ENCODE measurements at places on chromosomes 4 and X.

- no peak for DNase-seq
Observed at GRCh38 chr4:140818433-140818832, 62.2 kb upstream of the TBC1D9 start.

DNA sequence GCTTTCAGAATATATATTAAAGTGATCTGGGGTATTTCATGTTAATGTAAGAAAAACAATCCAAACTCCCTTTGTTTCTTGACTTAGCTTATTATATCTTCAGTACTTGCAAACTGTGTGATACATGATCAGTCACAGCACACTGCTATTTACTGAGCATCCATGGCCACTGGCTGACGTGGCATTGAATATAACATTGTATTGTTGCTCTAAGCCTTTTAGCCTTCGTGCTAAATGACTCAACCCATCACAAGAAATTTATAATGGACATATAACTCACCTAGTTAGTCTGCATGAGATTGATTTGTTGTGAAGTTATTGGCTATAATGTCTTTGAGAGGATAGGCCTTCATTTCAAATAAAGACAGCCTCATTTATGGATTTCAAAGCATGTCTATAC, 642.6 kb downstream of the IL1RAPL1 start:
- DNase-seq: no peak

GRCh38 chr4:116018831-116019230, 905.4 kb upstream of the NDST4 start:
- DNase-seq: no peak

DNA sequence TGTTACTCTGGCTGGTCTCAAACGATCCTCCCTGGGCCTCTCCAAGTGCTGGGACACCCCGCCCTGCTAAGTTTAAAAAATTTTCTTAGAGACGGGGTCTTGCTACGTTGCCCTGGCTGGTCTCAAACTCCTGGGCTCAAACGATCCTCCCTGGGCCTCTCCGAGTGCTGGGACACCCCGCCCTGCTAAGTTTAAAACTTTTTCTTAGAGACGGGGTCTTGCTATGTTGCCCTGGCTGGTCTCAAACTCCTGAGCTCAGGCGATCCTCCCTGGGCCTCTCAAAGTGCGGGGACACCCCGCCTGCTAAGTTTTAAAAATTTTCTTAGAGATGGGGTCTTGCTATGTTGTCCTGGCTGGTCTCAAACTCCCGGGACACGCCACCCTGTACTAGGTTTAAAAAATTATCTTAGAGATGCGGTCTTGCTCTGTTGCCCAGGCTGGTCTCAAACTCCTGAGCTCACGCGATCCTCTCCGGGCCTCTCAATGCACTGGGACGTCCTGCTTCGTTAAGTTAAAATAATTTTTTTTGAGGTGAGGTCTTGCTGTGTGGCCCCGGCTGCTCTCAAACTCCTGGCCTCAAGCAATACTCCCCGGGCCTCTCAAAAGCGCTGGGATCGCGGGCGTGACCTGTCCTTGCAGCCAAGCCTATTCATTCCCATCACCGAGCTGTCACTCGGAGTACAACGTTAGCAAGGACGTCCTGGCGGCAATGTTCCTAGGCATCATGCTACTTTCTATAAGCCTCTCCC, 1.1 kb downstream of the SLC25A6 start:
- DNase-seq: no peak

GRCh38 chr4:53908661-53909078, 155.7 kb downstream of the CHIC2 start:
- no peak for DNase-seq

DNA sequence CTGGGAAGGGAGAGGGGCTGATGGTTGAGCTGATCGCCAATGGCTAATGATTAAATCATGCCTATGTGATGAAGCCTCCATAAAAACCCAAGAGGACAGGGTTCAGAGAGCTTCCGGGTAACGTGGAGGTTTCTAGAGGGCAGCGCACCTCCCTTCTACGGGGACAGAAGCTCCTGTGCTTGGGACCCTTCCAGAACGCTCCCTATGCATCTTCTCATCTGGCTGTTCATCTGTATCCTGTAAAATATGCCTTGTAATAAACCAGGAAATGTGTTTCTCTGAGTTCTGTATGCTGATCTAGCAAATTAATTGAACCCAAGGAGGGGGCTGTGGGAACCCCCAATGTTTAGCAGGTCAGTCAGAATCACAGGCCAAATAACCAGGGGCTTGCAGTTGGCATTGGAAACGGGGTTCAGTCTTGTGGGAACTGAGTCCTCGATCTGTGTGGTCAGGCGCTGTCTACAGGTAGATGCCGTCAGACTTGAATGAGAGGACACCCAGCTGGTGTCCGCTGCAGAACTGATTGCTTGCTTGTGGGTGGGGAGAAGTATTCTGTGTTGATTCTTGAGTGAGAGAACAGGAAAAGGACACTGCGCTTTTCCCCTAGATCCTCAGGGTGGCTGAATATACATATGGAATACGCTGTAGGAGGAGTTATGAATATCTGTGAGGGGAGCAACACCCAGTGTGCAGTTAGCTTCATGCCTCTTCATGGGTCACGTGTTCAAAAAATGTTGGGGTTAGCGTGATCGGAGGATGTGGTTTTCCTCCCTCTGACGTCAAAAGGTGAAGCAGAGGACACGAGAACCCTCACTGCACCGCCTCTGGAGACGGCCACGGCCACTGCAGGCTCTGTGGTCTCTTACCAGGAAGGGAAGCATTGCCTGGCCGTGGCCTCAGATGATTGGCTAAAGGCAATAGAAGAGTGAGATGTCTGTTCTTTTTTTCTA, 29.2 kb downstream of the HTT-AS start:
- no peak for DNase-seq

DNA sequence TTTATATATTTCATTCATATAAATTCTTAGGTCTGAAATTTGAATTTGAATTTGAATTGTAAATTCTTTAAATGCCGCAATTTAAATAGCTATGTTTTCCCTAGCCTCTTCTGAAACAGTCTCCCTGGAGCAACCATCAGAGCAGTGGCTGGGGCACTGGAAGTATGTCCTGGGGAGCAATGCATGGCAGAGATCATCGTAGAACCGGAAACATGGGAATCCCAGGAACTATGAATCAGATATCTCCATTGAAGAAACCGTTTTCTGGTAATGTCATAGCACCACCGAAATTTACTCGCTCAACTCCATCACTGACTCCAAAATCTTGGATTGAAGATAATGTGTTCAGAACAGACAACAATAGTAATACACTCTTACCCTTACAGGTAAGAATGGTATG, 4.9 kb downstream of the CPEB2 start:
- DNase-seq: no peak

DNA sequence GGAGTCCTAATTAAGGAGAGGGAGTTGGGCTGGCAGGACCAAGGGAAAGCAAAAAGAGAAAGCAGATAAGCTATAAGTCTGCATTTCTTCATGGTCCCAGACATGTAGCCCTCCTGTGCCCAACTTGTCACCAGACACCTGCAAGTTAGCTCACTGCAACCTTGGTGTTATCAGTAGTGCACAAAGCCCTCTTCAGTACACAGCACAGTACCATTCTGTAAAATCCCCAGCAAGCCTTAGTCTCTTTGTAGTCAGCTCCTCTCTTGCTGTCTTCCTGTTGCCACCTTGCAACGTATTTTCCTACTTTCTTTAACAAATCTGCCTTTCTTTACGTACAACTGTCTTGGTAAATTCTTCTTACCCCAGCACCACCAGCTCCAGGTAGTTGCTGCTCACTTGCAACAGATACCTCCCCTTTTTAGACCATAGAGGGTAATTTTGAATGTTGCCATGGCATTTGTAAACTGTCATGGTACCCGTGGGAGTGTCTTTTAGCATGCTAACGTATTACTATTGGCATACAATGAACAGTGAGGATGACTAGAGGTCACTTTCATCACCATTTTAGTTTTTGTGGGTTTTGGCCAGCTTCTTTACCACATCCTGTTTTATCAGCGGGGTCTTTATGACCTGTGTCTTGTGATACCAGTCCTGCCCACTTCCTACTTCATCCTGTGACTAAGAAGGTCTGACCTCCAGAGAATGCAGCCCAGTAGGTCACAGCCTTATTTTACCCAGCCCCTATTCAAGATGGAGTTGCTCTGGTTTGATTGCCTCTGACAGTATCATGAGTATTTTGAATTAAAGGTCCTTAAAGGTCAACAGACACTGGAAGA, 28.3 kb upstream of the AP1S2 start:
- DNase-seq: no peak

- DNase-seq: no peak
Observed at GRCh38 chr4:84089652-84090437, 409.2 kb downstream of the NKX6-1 start.

GRCh38 chr4:67122029-67122428, 423.3 kb downstream of the CENPC start:
- no peak for DNase-seq

DNA sequence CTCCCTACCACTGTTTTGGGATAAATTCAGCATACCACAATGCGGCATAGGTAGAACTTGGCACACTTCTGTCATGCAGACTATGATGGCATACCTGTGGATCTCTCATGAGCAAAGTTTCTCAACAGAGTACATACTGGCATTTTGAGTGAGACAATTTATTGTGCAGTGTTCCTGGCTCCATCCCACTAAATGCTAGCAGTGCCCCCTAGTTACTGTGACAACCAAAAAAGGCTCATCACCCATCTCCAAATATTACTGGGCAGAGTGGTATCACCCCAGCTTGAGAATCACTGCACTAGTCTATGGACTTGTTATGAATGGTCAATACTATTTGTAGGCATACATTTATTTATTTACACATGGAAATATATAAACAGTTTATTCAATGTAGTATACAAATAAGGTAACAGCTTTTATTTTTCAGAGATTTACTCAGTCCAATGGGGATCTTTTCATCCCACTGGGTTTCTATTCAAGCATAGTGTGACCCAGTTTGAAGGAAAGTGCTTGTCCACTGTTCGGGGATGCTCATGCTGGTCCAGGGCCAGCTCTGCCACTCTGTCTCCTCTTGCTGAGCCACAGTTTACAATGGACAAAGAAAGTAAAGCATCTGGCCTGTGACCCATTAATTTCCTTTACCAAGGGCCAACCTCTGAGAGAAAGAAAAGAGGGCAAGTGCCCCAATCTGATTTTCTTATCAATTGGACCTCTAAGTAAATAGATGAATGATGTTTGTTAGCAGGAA, 81.0 kb upstream of the IL2 start:
- no peak for DNase-seq

DNA sequence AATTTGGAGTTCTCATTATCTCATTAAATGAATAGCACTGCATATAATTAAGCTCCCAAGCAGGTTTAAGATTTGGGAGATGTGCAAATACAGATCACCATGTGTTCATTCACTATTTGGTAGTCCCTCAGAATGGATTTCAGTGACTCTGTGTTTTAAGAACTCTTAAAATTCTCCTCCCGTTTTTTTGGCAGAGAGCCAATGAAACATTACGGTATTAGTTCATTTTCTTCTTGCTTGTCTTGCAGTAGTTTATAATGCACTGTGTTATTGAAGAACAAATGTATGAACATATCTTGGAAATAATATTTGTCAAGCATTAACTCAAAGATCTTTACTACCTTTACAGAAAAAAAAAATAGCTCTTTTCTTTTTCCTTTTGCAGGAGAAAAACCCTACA, 32.7 kb downstream of the KLF3 start:
- no peak for DNase-seq

DNA sequence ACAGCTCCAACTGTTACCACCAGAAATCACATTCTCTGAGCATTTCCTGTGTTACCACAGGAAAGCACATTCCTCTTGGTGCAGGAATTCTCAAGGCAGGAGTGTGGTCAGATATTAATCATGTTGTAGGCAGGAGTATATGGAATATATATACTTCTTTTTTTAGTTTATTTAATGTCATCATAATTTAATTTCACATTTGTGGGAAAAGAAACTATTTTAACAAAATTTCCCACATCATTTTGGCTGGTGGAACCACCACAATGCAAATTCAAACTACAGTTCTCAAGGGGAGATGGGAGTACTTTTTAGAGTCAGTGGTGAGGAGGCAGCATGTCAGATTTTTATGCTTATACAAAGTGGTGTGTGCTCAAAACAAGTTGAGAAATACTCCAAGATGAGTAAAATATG, 139.0 kb downstream of the ATP10D start:
- DNase-seq: no peak

- no peak for DNase-seq
Observed at GRCh38 chr4:80172203-80172602, 25.1 kb upstream of the PRDM8 start.

GRCh38 chr4:17787315-17787714, 5.9 kb upstream of the FAM184B start:
- no peak for DNase-seq

- no peak for DNase-seq
Observed at GRCh38 chr4:85420831-85421230, 54.1 kb upstream of the ARHGAP24 start.

- no peak for DNase-seq
Observed at GRCh38 chrX:17566740-17567139, 170.6 kb upstream of the SCML1 start.

- no peak for DNase-seq
Observed at GRCh38 chr4:173538148-173538908, 8.3 kb upstream of the HAND2 start.

DNA sequence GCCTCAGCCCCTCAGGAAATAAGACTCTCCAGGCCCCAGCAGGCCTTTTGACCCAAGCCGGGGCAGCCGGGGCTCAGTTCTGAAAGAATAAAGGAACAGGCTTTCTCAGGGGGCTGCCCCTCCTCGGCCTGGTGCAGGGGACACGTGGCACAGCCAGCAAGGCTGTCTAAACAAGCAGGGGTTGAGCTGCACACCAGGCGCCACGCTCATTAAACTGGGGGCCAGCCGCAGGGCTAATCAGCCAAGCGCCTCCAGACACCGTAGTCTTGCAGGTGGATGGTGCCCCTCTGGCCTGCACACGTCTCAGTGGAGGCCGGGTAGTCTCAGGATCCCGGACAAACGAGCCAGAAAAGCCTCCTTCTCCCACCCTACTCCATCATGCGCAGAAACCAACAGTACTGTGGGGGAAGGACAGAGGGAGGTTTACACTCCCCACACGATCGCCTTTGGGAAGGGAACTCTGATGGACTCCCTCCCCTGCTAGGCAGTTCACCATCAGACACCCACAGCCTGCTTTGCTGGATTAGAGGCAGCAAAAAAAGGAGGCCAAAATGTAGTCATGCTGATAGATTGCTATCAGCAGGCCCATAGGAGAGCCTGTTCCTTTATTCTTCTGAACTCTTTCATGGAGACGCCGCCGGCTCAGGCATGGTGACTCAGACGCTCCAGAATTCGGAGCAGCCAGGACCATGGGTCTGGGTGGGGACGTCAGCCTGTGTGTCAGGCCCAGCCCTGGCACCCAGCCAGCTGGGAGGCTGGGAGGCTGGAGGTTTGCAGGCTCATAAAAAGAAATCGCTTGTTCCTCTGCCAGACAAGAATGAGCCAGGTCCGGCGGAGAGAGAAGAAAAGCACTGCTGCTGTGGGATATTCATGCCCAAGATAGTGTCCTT, 342.4 kb downstream of the BCOR start:
- no peak for DNase-seq

Measured in stimulated activated CD4-positive, alpha-beta T cell treated with anti-CD3 and anti-CD28 coated beads, Interleukin-1b, Interleukin-23, amount 100 ng/mL, for 1 hour (primary cell).